ENCODE measurements at places on chromosomes 6 and 20. TPM values are rescaled to one million over a fixed set of nuclear protein-coding genes. Genes with fewer than 3 reads are reported as not detected.
A peak's percentile ranks its signal among the peaks of the same experiment; 100 is the strongest.

GRCh38 chr20:48311956-48312355, 515.8 kb downstream of the PREX1 start:
- H3K27ac ChIP-seq, result no peak overlapping the region
- no peaks in the 10 kb centered on the region for H3K36me3 ChIP-seq
- no peak for DNase-seq
- no peaks in the 10 kb centered on the region for H3K27me3 ChIP-seq

GRCh38 chr6:158911746-158912480, 88.1 kb downstream of the RSPH3 start:
- no peak for DNase-seq
- peak overlapping the region; percentile 99 for H3K27ac ChIP-seq
- peaks cover 58% of the 10 kb centered on the region for H3K4me1 ChIP-seq
- H3K36me3 ChIP-seq, result peaks cover 4% of the 10 kb centered on the region
- no peak overlapping the region for H3K4me3 ChIP-seq
- H3K27me3 ChIP-seq, result no peaks in the 10 kb centered on the region

DNA sequence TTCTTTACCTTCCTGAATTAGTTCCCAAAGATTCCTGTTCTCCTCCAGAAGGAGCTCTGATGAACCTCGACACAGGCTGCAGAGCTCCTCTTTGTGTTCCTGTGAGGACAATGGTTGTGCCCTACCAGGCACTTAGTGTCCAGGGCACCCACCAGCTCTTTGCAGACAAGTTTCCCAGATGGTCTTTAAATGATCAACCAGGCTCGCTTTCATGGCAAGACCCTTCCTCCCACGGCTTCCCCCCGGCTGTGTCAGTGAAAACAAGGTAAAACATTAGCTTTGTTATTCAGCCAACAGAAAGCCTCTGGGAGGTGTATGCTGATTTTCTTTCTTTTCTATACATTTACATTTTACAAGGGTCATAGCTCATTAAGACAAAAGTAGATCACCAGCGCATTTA, 32.3 kb upstream of the CNKSR3 start:
- H3K4me3 ChIP-seq, result peak overlapping the region; percentile 44
- peaks cover 2% of the 10 kb centered on the region for H3K36me3 ChIP-seq
- H3K4me1 ChIP-seq, result peaks cover 42% of the 10 kb centered on the region
- peaks cover 78% of the 10 kb centered on the region for H3K27me3 ChIP-seq

GRCh38 chr6:105345506-105345905, 57.4 kb downstream of the PREP start:
- no peak overlapping the region for H3K27ac ChIP-seq
- no peak for DNase-seq
- H3K27me3 ChIP-seq, result no peaks in the 10 kb centered on the region
- H3K36me3 ChIP-seq, result peaks cover 37% of the 10 kb centered on the region
- no peaks in the 10 kb centered on the region for H3K4me1 ChIP-seq

GRCh38 chr20:20452254-20452676, 84.4 kb downstream of the INSM1 start:
- H3K27ac ChIP-seq, result peak overlapping the region; percentile 87
- H3K36me3 ChIP-seq, result no peaks in the 10 kb centered on the region
- H3K4me1 ChIP-seq, result peaks cover 30% of the 10 kb centered on the region
- H3K27me3 ChIP-seq, result no peaks in the 10 kb centered on the region
- H3K4me3 ChIP-seq, result peak overlapping the region; percentile 50
- DNase-seq, result peak; percentile 81

DNA sequence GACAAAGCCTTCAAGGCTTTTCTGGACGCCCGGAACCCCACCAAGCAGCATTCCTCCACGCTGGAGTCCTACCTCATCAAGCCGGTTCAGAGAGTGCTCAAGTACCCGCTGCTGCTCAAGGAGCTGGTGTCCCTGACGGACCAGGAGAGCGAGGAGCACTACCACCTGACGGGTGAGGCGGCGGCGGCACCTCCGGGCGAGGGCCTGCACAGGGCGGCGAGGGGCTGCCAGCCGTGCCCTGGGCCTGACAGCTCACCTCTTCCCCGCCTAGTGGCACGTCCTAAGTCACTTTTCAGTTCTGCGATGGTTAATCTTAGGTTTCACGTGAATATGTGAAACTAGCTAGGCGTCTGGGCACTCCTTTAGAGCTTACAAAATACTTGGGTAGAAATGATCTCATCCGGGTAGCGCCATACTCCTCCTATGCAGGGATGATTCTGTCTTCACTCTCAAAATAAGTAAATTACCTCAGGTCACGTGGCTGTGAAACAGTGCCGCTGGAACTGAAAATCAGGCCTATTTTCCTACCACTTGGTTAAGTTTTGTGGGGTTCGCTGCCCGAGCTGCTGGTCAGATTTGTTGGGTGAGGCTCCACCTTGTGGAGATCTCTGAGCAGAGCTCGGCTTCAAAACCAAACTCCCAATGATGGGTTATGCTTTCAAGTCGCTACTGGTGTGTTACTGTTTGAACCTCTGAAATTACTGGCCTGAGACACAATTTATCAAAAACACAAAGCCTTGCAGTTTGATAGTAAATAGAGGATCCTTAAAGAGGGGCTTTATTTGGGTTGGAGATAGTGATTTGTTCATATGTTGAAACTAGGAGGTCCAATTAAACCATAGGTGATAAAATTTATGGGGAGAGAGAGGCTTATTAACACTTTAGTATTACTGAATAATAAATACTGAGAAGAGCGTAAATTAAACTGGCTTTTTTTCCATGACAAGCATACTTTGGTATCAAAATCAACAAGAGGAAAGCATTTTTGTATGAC, 15.5 kb upstream of the CLDN20 start:
- no peak overlapping the region for H3K4me3 ChIP-seq
- H3K36me3 ChIP-seq, result peaks cover 45% of the 10 kb centered on the region
- peaks cover 12% of the 10 kb centered on the region for H3K4me1 ChIP-seq
- DNase-seq, result peak; percentile 60

DNA sequence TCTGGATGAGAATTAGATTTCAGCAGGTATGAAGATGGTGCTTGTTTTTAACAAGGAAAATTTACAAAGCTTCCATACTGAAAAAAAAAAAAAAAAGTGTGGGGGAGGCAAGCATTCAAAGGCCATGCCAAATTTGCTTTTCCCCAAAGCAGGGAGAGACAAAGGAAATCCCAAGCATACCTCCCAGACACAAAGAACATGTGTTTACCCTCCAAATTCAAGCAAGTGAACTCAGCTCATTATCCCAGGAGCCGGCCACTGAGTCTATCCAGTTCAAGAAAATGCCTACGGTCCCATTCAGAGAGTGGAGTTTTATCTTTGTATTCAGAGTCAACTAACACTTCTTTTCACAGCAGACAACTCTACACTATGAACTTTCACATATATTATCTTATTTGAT, 102.7 kb upstream of the ID4 start:
- no peak overlapping the region for H3K4me3 ChIP-seq
- H3K36me3 ChIP-seq, result peaks cover 16% of the 10 kb centered on the region
- H3K27ac ChIP-seq, result no peak overlapping the region
- H3K4me1 ChIP-seq, result peaks cover 54% of the 10 kb centered on the region
- no peak for DNase-seq

DNA sequence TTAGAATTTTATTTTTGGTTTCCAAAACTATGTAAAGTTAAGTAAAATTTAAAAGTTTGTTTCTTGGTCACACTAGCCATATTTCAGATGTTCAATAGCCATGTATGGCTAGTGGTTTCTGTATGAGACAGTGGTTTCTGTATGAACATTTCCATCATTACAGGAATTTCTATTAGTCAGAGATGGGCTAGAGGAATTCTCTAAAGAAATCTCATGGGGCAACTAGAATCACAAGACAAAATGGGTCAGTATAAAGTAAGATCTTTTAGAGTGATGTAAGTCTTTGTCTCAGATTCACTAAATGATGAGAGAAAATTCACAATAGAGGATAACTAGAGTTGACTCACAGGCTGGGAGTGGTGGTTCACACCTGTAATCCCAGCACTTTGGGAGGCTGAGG, 149.0 kb downstream of the FUT9 start:
- DNase-seq, result no peak
- peak overlapping the region; percentile 41 for H3K27ac ChIP-seq
- H3K36me3 ChIP-seq, result peaks cover 3% of the 10 kb centered on the region
- no peak overlapping the region for H3K4me3 ChIP-seq

BPIFB2 gene
- 0.09 TPM for total RNA-seq

PROKR2 gene
- total RNA-seq, result 2.0 TPM

TULP1 gene
- total RNA-seq, result 3.4 TPM

PSORS1C1 gene
- total RNA-seq, result 0.34 TPM

All from WTC11 (cell line).